Stimulated activated CD8-positive, alpha-beta memory T cell treated with anti-CD3 and anti-CD28 coated beads, Interleukin-15, amount 100 ng/mL, for 48 hours (primary cell): ENCODE measurements at places on chromosomes 2 and 18.

DNA sequence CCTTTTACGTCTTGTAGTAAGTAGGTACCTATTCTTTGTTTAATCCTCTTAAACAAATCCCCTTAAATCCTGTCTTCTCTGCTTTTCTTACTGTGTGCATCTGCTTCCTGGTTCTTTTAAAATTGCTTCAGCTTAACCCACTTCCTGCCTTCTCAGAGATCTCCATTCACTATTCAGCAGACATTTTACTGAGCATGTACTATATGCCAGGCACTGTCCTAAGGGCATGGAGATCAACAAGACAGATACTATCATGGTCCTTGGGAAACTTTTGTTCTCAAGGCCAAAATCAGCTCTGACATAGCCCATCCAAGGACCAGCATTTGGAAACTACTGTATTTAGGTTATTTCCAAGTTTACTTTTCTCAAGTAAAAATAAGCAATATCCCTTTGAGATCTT is 227.5 kb downstream of the TPGS2 start:
- DNase-seq: no peak

DNA sequence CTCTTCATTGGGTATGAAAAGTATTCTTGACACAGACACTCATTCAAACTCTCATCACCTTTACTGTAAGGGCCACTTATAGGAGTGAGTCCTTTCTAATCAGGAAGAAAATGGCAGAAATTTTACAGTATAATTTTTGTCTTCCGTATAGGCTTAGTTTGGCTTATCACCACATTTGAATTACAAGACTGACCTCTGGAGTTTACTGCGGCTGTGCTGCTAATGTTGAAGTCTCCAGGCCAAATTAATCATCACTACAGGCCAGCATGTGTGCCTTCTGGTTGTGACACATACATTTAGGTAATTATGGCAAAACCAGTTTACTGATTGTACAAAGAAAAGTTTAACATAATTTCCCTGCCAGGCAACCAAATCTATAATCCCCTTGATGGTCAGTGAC is 753.6 kb upstream of the GCFC2 start:
- DNase-seq: no peak

- DNase-seq: no peak
These were observed 56.5 kb downstream of the BCL11A start for GRCh38 chr2:60496956-60497355.

GRCh38 chr2:129872446-129872845 is 107.0 kb upstream of the RAB6C start:
- DNase-seq: no peak

DNA sequence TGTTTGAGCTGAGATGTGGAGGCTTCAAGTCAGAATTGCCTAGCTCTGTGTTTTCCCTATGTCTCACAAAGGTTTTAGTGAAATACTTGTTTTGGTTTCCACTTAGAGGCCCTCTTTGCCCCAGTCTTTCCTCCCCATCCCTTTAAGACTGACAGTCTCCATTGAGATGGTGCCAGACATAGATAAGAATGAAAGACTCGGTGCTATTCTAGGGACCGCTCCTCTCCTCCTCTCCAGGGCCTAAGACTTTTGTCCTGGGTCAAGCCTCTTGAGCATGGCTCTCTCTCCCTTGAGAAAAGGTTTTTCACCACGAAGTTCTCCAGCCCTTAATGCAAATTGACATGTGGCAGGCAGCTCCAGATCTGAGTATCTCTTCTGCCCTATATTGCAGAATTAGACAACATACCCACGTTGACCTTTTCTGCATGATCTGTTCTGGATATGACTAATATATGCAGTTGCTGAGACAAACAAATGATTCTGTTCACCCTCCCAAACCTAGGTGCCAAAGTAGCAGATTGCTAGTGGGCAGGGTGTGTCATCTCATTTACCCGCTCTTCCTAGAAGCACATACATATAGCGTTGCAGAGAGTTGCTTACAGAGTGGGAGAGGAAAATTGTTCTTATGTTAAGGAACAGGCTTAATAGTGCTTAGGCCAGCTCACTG is 47.5 kb upstream of the ACSL3 start:
- DNase-seq: peak; percentile 12

GRCh38 chr18:45336448-45336847 is 278.8 kb upstream of the SLC14A2 start:
- no peak for DNase-seq

DNA sequence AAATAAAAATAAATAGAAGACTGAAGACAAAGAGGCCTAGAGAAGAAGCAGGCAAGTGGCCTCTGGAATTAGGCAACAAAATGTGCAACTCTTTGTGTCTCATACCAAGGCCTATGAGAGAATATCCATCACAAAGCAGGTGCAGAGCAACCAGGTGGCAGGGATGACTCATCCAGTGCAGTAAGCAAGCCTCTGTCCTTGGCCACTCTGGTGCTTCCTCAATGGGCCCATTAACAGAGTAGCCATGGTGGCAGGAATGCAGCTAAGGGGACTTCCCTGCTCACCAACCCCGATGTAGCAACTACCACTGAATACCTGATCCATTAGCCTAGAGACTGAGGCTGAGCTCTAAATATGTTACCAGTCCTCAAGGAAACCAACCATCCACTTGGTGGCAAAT is 11.0 kb upstream of the EPG5 start:
- DNase-seq: no peak

DNA sequence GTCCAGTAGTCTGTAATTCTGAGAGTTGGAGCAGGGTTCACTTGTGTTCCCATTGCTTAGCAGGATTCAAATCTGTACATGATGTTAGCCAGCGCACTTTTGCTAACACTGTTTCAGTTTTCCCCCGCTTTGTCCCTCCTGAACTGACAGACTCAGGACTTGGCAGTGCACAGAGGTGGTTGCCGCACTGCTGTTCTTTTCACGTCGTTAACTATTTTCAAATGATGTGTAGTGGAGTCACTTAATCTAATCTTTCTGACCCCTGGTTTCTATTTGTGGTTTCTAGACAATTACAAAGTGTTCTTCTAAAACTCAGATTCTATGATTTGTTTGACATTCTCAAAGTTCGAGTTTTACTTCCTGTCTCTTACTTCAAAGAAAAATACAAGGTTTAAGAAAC is 234.5 kb downstream of the RBM43 start:
- no peak for DNase-seq

DNA sequence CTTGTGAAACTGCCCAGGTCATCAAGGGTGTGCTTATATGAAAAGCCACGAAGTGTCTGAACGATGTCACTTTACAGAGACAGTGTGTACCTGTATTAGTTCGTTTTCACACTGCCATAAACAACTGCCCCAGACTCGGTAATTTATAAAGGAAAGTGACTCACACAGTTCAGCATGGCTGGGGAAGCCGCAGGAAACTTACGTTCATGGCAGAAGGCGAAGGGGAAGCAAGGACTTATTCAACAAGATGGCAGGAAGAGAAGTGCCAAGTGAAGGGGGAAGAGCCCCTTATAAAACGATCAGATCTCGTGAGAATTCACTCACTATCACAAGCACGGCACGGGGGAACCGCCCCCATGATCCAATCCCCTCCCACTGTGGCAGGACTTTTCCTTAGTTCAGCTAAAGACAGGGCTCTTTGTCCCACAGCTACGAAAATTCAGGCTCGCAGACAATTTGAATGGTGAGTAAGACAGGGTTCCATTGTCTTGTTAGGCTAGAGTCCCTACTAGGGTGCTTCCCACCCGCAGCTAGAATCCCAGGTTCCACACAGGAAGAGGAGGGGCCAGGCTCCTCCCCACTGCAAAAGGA is 20.1 kb downstream of the TMEM177 start:
- no peak for DNase-seq

GRCh38 chr2:236568068-236568921 is 1.3 kb upstream of the ACKR3 start:
- DNase-seq: peak; percentile 32

DNA sequence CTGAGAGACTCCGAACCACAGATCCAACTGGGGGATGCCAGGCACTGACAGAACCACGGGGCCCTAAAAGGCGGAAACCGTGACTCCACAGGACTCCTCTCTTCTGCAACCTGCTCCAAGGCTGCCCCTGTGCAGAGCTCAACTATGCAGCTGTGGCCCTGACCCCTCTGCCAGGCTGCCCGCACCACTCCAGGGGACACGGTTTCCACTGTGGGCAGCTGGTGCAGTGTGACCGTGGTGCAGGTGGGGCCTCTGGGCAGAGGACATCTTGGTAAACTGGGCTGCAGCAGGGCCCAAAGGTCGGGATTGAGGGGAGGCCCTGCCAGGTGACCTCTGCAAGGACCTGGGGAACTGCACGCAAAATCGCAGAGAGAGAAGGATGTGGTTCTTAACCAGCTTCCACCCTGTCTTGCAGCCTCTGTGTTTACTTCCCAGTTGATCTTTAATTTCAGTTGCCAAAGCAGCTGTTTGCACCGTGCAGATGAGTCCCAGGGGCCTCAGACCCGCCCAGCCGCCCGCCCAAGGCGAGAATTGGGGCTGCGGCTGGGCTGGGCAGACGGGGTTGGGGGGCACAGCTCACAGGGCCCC is 104.6 kb upstream of the CTDP1 start:
- no peak for DNase-seq

GRCh38 chr2:80014637-80015036 is 289.9 kb downstream of the LRRTM1 start:
- DNase-seq: no peak

GRCh38 chr2:241984271-241984655 is 114.7 kb downstream of the RTP5 start:
- no peak for DNase-seq

DNA sequence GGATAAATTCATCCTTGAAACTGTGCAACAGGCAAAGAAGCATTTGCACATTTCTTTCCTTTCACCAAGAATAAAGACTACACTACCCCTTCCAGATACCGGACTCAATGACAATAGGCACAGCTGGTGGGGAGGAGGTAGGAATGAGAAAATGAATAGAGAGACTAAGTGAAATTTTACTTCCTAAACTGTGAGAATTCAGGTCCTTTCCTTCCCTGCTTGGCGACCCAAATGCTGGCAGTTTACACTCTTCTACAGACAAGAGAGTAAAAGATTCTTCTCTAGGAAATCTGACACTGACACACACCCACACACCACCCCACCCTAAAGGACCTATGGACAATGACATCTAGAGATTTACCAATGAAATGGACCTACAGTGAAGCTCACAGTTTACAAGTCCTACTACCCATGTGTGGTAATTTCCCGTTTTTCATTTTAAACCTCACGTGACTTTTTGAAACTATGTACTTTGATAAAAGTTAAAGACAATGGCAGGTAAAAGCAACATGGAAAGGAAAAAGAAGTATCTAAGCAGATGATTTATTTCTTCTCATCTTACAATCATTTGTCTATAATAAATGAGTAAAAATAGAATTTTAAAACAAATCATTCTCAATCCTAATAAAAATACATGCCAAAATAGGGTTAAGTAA is 27.9 kb downstream of the REV1 start:
- no peak for DNase-seq

GRCh38 chr2:216925636-216926366 is 65.9 kb upstream of the TNP1 start:
- no peak for DNase-seq

DNA sequence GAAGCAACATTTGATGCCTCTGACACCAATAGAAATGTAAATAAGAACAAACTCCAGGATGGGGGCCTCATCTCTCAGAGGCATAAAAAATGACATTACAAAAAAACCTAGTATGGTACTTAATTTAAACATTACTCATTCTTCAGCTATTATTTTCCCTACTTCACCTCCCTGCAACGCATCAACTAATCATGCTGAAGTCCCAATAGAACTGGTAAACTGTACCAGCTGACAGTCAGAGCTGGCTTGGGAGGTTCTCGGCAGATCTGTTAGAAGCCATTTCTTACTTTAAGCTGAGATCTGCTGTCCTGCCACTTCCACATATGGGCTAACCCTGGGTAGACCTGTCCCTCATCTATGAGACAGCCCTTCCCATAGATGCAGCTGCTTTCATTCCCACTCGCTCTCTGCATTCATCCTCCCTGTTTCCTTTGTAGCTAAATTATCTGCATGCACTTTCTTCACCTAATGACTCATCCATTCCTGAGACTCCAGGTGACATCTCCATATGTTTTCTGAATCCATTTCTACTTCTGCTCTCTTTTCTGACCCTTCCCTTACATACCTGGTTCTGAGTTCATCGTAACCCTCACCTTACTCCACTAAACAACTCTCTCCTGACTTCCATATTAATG is 108.1 kb downstream of the AOX1 start:
- DNase-seq: no peak
